Tibial nerve (tissue), 4 donors: ENCODE measurements at places on chromosomes 2 and 18.

- DNase-seq: no peak
These were observed 322.8 kb upstream of the TANK start for GRCh38 chr2:160837416-160837815.

DNA sequence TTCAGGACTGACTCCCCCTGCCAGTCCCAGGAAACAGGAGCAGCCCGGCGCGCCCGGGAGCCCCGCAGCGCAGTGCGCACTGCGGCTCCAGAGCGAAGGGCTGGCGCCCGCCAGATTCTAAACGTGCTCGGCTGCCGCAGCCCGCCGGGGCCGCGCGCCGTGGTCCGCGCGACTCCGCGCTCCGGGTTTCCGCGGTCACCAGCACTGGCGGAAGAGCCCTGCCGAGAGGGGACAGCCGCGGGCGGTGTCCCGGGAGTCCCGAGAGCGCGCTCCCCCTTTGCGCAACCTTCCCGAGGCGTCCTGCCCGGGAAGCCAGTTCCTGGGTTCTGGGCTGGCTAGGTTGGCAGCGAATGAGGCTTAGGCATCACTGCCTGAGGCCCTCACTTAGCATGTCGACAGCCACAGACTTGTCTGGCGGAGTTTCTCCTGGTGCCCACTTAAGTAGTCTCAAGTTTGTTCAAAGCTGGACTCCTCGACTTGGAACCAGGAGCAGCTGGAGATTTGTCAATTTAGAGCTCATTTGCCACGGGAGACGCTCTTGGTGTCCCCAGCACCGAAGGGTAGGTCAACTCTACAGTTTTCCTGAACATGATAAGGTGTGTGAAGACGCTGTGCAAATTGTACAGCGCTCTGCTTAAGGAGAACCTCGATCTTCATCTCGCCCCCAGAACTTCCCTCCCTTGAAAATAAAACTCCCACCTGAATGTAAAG, 1.5 kb upstream of the VSNL1 start:
- DNase-seq: no peak

- DNase-seq: no peak
These were observed 12.4 kb downstream of the GALNT5 start for GRCh38 chr2:157269922-157270321.

DNA sequence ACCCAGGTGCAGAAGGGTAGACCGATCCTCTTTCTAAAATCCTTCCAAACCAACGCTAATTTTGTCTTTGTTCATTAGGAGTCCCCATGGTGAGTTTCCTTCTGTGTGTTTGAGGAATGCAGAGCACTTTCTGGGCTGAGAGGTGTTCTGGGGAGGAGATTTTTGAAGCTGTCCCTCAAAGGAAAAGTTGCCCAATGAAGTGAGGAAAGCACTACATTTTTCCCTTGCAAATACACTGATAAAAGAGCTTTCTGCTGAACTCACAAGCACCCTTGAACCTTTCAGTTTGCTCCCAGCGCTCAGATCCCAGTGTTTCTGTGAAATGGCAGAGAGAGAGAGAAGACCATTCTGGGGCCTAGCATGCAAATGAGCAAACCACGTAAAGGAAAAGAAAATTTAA, 299.6 kb upstream of the FANCL start:
- DNase-seq: no peak

GRCh38 chr2:238256111-238256510, 16.3 kb upstream of the HES6 start:
- no peak for DNase-seq

- no peak for DNase-seq
These were observed 1.7 kb upstream of the TMEM185B start for GRCh38 chr2:120224735-120225548.

- DNase-seq: no peak
These were observed 66.7 kb upstream of the BCL2L11 start for GRCh38 chr2:111053825-111054515.

DNA sequence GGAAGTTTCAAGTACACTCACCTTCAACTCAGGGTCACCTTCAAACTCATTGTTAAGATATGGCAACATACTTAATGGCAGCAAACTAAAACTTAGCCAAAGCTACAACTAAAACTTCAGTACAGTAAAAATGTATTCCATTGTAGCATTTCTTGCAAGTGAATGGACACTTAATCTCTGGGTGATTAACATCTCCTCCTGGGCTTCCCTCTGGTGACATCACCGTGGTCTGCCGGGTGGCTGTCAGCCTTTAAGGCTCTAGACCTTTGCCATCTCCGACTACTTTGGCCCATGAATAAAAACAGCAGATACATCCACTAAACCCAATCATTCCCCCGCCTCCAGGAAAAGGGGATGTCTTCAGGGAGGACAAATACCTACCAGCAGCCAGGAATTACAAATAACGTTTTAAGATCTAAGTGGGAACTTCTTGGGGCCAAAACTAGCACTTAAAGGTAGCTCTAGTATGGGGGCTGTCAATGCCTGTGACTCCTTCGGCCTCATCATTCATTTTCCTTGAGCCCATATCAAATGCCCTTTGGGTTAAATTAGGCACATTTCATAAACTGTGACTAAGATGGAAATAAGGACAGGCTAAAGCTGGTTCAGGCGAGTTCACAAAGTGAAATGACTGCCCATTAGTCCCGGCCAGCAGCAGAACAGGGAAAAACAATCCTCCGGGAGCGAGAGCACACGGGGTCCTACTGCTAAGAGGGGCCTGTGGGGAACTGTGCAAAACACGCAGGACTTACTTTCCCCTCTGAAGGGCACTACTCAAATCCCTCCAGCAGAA, 1.1 kb downstream of the TFCP2L1 start:
- no peak for DNase-seq

- no peak for DNase-seq
These were observed 1.3 kb downstream of the SDC1 start for GRCh38 chr2:20223407-20224163.

GRCh38 chr2:148244593-148245292, 223.9 kb downstream of the MBD5 start:
- no peak for DNase-seq

DNA sequence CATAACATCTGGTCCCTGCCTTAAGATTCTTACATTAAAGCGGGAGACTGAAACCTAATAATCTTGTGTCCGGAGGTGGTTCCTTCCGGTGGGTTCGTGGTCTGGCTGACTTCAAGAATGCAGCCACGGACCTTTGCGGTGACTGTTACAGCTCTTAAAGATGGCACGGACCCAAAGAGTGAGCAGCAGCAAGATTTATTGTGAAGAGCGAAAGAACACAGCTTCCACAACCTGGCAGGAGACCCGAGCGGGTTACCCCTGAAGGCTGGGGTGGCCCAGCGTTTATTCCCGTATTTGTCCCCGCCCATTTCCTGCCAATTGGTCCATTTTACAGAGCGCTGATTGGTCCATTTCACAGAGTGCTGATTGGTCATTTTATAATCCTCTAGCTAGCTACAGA, 122.3 kb upstream of the SIX2 start:
- DNase-seq: no peak

- DNase-seq: no peak
These were observed 156.0 kb upstream of the TWIST2 start for GRCh38 chr2:238691596-238692491.

GRCh38 chr2:220568296-220568695, 940.9 kb downstream of the SLC4A3 start:
- no peak for DNase-seq

DNA sequence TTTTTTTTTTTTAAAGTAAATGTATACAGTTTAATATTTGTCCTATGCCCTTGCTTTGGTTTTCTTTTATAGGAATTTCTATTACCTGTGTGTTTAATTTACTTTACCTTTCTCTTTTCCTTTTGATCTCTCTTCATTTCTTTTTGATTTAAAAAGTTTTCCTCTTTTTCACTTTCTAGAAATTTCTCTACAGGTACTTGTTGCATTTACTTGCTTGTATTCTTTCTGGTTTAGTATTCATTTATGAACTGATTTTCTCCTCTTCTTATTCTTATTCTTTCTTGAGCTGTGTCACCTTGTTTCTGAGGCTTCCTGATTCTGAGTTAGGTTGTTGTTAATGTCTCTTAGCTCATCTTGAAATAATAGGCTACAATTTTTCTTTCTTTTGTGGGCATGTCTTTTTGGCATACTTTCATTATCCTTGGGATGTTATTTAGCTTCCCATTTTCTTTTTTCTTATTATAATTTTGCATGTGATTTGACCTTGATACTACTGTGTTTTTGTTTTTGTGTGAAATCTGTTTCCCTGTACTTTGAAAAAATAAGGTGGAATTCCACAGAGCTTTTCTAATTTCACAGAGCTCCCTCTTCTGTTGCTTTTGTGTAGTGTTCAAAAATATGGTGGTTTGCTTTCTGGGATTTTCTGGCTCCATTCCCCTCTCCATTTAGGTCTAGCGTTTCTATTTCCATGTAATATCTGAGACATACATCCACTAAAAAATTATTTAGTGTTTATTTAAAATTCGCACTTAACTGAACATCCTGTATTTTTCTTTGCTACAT, 25.5 kb upstream of the ALMS1 start:
- DNase-seq: no peak

GRCh38 chr2:64186699-64187605, 42.7 kb upstream of the PELI1 start:
- DNase-seq: no peak

- DNase-seq: no peak
These were observed 36.1 kb downstream of the MROH2A start for GRCh38 chr2:233814056-233814835.

DNA sequence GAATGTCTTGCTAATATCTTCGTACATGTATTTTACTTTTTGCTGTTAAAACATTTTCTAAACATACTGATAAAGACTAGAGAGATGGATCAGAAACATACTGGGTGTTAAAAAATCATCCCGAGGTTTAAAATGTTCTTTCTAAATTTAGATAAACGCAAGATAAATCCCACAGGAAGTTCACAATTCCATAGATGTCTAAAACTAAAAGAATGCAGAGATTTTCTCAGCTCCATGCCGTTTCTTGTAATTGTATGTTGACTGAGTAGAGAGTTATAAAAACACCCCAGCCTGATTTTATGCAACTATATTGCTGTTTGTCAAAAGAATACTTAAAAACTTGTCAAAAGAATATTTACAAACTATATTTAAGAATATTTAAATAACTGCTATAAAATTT, 455.7 kb downstream of the ARHGAP15 start:
- no peak for DNase-seq

- DNase-seq: peak; percentile 46
These were observed 96.5 kb upstream of the SERTAD2 start for GRCh38 chr2:64750001-64750816.

DNA sequence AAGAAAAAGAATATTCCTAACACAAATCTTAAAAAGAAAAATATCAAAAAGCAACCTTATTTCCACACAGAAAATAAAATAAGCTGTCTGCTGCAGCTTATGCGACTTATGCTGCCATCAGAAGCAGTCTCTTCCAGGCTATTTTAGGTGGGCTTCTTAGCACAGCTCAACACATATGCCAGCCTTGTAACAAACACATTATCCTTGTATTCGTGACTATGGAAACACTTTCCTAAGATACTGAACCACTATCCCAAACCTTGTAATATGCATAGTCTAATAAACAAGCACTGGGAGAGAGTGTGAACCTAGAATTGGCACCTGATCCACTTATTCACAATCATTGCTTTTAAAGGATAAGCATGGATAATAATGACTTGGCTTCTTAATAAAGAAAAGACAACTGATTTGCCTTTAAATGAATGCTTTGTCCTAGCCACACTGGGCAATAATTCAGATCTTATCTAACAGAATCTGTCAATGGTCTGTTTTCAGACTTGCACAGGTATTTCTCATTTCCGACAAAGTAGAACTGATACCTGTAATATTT, 40.0 kb upstream of the RNU4ATAC start:
- no peak for DNase-seq

GRCh38 chr2:20976527-20976926, 67.3 kb downstream of the APOB start:
- no peak for DNase-seq

GRCh38 chr2:3403587-3404334, 24.3 kb downstream of the TRAPPC12 start:
- DNase-seq: no peak

DNA sequence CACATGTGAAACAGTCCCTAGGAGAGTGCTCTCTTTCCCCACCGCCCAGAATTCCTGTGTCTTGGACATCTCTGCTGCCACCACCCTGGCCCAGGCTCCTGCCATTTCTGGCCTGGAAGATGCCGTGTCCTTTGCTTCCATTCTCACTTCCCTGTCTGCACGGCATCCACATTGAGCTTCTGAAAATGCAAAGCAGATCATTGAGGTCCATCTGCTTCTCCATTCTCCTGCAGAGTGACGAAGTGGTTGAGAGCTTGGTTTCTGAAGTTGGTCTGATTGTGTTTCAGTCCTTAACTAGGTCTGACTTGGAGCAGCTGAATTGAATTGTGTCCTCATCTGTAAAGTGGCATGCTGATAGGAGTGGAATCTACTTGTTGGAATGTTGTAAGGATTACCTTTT, 98.7 kb upstream of the MGAT5 start:
- no peak for DNase-seq

GRCh38 chr2:185979546-185980071, 241.0 kb downstream of the FSIP2 start:
- DNase-seq: no peak

- DNase-seq: no peak
These were observed 62.6 kb upstream of the STK17B start for GRCh38 chr2:196233805-196234475.
